ENCODE measurements at places on chromosomes 16 and 17.

- DNase-seq = no peak
Observed at GRCh38 chr16:86635176-86635876, 57.0 kb downstream of the FOXL1 start.

DNA sequence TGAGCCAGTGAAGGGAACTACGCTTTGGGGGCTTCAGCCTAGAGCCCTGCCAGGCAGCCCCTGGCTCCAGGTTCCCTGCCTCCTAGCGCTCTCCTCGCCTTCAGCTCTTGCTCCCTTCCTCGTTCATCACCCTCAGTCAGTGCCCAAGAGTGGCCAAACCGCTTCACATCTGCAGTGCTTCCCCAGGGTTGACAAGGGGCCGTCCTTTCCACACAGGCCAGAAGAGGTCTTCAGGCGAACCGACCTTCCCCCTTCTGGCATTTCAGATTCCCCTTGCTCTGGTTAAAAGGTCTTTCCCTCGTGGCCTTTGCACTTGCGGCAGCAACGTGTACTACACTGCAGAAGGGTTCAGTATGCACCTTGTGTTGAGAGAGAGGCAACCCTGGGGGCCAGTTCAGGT is 4.1 kb downstream of the RASD1 start:
- DNase-seq = no peak

DNA sequence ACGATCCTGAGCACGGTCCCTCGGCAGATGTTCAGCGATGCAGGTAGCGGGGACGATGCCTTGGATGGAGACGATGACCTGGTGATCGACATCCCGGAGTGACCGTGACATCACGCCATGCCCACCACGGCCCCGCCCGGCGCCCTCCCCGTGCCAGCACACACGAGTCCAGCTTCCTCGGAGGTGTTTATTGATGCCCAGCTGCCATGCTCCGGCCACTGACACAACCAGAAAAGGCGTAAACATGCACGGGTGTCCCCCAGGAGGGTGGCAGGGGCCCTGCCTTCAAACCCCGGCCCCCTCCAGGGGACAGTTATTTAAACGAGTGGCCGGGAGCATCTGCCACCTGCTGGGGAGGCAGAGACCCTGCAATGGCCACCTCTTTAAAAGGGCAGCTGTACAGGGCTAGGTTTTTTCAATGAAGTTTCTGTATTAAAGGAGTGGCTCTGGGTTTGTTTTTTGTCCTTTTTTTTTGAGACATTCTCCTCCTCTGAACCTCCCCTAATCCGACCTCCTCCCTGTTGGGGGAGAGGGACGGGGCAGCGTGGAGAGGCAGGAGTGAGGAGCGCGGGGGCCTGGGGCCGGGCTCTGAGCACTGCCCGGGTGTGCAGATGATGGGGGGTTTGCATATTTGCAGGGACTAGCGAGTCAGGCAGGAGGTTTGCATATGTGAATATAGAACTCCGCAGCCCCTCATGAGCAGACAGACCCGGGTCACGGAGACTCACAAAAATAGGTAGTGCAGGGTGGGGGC is 5.3 kb downstream of the DOC2A start:
- DNase-seq = peak; percentile 87

DNA sequence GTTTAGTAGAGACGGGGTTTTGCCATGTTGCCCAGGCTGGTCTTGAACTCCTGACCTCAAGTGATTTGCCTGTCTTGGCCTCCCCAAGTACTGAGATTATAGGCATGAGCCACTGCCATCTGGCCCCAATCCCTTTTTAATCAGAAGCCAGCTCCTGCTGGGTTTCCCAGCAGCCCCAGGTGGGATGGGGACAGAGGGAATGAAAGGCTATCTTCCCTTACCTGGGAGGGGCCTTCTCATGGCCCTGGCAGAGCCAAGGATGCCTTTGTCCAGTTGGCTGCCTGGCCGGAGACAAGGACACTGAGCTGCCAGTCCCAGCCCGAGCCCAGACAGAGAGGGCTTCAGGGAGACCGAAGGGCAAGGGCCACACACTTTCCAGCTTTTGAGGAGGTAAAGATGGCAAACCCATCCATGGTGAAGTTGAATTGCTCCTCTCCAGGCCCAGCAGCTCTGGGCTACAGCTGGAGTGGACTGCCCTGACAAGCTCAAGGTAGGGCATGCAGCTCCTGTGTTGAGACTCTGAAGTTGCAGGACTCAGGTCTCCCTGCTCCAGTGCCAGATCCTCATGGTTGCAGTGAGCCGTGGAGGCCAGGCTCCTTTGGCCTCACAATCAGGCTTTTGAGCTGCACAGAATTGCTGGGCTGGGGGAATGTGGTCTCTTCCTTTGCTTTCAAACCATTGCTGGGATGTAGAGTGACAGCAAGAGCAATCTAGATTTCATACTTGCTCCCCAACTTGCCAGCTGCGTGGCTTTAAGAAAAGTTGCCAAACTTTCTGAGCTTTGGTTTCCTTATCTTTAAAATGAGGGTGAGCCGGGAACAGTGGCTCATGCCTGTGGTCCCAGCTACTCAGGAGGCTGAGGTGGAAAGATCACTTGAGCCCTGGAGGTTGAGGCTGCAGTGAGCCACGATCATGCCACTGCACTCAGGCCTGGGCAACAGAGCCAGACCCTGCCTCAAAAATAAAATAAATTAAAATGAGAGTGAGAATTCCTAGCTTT is 44.5 kb upstream of the IL34 start:
- DNase-seq = no peak

- DNase-seq = peak; percentile 79
Observed at GRCh38 chr16:67260426-67261063, 11.8 kb downstream of the SLC9A5 start.

- DNase-seq = no peak
Observed at GRCh38 chr17:83186226-83186625, 106.8 kb downstream of the METRNL start.

DNA sequence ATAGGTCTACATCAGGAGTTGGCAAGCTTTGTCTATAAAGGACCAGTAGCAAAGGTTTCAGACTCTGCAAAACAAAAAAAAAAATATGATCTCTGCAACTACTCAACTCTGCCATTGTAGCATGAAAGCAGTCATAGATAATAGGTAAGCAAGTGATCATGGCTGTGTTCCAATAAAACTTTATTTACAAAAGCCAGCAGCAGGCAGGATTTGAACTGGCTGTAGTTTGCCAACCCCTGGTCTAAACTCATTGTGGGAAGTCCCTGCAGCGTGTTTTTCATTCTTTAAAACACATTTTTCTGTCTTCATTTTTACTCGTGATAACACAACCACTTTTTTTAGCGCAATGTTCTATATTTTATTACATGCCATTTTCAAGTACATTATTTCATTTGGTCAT is 127.5 kb upstream of the COX10 start:
- DNase-seq = no peak

DNA sequence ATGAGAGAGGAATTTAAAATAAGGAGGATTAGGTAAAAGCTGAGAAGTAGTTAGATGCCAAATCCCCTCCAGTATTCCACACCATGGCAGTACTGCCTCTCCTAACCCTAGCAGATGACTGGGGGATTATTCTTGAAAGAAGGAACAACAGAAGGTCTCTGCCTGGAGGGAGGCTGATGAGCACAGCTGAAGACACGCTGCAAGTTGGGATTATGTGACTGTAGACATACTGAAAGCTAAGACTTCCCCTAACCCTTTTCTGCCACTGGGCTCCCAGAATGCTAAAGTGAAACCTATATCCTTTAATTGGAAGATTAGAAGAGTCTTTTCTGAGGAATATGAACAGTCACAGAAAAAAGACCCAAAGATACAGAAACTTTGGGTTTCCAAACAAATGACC is 27.7 kb upstream of the SLC46A1 start:
- no peak for DNase-seq

DNA sequence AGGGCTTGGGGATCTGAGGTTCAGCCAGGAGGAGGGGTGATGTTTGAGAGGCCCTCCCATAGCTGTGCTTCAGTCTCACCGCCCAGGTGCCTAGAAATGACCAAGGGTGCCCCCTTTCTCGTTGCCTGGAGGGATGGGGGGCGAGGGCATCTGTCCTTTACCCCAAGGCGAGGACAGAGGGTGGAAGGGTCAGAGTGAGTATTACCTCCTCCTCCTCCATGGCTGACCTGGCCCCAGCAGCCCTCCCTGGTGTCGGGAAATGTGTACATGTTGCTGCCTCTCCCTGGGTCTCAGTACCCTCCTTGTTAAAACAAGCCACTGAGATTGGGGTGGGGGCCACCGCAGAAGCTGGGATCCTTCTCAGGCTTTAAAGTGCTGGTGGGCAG is 2.4 kb downstream of the NECAB2 start:
- no peak for DNase-seq

- DNase-seq = no peak
Observed at GRCh38 chr17:19991252-19991885, 13.7 kb upstream of the AKAP10 start.

DNA sequence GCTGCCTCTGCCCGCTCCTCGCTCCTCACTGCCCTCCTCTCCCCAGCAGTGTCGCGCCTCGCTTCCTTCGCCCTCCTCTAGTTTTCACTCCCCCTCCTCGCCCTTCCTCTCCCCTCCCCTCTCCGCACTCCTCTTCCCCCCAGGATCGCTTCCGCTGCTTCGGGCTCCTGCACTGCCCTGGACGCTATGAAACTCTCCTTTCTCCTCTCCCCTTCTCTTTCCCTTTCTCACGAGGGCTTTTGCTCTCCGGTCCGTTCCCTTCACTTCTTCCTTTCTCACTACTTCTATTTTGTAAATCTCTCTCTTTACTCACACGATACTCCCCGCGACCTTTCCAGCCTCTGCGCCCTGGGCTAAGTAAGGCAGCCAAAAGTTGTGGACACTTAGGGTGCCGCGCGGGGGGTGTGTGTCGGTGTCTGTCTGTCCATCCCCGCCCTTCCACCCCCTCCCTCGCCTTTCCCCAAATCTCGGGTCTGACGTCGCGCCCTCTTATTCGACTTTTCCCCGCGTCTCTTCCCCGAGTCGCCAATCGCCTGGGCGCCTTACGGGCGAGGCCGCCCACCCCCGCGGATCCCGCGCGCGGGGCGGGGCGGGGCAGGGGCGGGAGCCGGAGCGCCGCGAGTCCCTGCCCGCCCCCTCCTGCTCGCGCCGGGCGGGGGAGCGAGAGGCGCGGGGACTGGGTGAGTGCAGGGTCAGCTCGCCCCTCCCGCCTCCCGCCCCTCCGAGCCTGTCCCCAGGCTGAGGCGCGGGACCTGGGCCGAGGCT is at the start of gene IRX3:
Gene IRX3 (minus strand): TSS at position 422 of the 765 bp plus-strand sequence. CDS start 737 bp downstream, outside the sequence.
- DNase-seq = peak; percentile 34

GRCh38 chr17:17494870-17495535 is 1.2 kb downstream of the RASD1 start:
- no peak for DNase-seq

GRCh38 chr17:58308985-58309917 is 19.3 kb downstream of the TSPOAP1 start:
- DNase-seq = peak; percentile 18

- DNase-seq = no peak
Observed at GRCh38 chr17:30519707-30520106, 42.5 kb downstream of the GOSR1 start.

DNA sequence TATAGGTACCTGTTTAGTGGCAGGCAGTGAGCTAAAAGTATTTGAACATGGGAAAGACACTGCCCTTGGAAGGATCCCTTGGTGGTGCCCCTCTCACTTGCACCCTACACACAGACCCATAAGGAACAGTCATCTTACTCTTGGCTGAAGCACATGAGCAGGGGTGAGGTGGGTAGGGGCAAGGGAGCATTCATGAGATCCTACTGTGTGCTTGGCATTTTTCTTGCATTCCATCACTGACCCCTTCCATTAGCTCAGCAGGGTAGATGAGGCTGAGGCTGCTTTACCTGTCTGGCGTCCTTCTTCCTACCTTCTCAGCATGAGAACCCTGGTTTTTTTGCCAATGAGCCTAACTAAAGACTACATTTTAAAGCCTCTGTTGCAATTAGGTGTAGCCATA is 48.3 kb downstream of the CCT6B start:
- DNase-seq = no peak

GRCh38 chr17:48151220-48151619 is 43.7 kb downstream of the SNX11 start:
- no peak for DNase-seq

DNA sequence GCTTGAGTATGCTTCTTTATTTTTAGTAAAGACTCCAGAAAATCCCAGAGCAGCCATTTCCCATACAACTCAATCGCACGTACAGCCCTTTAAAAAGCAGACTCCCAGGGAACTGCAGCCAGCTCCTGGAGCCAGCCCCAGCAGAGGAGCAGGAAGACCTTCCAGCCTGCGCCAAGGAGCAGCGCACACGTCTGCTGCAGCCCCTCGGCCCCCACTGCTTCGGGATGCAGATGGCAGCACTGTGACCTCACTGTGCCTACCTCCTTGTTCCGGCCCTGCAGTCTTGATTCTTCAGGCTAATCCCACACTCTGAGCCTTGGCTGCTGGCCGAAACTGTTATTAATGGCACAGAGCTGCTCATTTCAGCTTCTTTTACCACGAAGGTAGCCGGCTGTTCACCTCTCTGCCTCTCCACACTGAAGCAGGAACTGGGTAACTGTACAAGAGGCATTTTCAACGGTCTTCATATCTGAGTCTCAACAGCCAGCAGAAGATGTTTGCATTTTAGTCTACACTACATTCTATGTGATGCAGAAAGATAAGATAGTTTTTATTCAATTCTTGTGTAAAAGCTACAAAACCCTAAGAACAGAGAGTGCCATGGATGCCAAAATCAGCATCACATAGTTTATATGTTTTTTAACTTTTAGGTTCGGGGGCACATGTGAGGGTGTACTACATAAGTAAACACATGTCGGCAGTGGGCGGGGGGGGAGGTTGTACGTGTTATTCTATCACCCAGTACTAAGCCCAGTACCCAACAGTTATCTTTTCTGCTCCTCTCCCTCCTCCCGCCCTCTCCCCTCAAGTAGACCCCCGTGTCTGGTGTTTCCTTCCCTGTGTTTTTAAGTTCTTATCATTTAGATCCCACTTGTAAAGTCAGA is 130.9 kb downstream of the ANKRD11 start:
- DNase-seq = no peak

- DNase-seq = no peak
Observed at GRCh38 chr17:40069751-40070708, 7.3 kb downstream of the THRA start.

DNA sequence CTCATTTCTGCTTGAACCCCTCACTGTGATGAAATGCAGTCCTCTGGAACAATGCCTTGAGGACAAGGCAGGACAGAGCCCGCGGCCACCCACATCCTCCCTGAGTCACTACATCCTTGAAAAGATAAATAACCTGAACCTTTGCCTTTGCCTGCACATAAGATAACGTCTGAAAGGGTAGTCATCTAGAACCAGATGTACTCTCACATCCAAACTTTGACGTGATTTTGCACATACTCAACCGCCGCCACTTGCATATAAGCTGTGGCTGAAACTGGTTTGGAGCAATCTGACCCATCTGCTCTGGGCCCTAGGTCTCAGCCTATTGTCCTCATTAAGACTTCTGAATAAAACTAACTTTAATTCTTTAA is 252.1 kb downstream of the PHKB start:
- no peak for DNase-seq

DNA sequence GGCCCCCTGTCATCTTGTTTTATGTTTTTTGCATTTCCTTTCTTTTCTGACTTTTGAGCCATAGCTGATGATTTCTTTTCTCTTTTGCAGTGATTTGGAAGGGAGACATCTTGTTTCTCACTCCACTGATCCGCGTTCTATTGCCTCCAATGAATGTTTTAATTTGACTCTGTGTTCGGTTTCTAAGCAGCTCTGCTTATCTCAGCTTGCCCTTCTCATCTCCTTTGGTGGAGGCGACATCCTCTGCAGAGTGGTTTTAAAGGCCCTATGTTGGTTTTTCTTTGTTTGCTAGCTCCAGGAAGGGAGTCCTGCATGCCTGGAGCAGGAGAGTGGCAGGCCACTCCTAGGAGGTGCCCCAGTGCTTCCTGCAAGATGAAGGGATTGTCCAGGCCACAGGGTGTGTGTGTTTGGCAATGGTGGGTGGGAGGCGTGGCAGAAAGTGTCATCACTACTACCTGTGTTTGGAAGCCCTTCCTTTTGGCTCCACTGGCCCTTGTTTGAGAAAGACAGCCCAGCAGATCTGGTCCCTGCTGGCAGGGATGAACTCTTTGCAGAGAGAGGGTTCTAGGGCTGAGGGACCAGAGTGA is 13.6 kb downstream of the SMPD3 start:
- no peak for DNase-seq

All from GM13976 (cell line).